Stimulated activated CD4-positive, alpha-beta T cell treated with anti-CD3 and anti-CD28 coated beads, Interleukin-15, amount 100 ng/mL, for 48 hours (primary cell): ENCODE measurements at places on chromosomes 2 and 18.

DNA sequence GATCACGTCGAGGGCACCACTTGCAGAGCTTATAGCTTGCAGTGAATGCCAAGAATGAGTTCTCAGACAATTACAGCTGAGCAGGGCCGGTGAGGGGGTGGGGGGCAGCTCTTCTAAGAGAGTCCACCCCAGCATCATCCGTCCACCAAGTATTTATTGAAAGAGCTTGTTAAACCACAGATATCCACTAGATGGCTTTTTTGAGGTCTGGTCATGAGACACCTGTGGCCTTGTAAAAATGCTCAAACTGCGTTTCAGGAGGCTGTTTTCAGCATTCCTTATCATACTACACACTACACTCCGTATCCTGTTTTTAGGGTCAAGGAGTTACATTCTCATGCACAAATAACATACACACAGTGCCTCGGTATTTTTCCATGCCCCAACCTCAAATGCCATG lies 51.5 kb downstream of the DNAJC10 start:
- no peak for DNase-seq

- DNase-seq: no peak
These were observed 5.2 kb downstream of the CD207 start for GRCh38 chr2:70830366-70830765.

- no peak for DNase-seq
These were observed 404.8 kb upstream of the ACVR2A start for GRCh38 chr2:147439986-147440385.

- DNase-seq: peak; percentile 38
These were observed 266.5 kb downstream of the HRH4 start for GRCh38 chr18:24726727-24727492.

DNA sequence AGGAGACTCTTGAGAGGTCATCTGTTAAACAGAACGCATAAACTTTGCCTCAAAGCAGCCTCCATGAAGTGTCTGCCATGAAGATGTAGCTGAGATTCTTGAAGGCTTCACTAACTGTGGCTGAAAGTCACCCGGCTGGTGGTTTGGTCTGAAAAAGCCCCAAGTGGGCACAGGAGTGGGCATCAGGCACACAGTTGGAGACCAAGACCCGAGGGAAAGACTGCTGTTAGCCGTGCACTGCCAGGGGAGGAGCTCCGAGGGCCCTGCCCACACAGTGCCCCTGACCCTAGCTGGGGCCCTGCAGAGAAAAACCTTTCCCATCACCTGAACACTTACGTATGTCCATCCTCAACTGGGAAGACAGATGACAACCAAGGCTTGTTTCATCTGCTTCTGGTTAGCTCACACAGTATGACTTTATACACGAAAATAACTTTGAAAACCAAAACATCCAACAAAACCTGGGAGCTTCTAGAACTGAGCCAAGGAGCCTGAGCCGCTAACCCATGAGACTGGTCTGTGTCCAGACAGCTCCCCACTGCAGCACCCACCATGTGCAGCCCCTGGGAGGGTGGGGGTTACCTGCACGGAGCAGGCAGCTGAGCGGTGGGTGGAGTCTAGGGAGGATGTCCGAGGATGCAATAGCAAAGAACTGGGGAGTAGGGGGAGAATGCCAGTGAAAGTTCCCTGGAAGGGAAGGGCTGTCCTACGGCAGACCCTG lies 15.4 kb downstream of the HJURP start:
- DNase-seq: no peak
